ENCODE measurements at places on chromosomes 1 and 21.

DNA sequence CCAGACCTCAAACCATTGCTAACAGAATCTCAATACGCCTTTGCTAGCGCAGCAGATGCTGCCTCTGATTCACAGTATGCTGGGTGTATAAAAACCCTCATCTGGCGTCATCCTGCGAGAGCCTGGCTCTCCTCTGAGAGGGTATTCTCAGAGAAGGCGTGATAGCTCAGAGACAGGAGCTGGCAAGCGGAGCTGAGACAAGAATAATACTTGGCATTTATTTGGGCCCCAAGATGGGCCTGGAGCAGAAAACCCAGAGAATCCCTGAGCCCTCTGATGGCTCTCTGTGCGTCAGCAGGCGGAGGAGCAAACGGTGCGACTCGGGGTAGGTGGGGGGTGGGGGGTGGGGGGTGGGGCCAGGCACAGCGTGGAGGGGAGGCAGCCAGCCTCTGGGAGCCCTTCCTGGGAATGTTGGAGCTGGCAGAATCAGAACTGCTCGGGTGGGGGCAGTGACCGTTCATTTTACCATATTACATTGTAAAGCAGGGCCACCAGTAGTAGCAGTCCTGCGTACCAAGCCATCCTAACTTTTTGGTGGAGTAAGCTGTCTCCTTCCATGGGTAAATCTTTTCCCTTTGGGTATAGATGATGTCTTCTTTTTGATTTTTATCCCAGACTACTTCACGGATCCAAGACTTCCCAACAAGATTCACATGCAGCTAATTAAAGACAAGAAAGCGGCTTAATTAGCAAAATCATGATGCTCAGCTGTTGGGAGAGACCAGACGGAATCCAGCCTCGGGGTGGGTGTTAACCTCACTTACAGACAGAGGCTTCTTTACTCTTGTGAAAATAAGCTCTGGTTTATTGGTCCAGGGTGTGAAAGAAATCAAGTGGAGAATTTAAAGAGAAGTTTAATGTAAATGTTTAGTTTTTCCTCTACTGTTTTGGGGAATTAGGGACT, 7.1 kb downstream of the RIIAD1 start:
- DNase-seq = peak; percentile 51

- DNase-seq = no peak
These were observed 49.5 kb upstream of the MRPS6 start for GRCh38 chr21:34023691-34024373.

DNA sequence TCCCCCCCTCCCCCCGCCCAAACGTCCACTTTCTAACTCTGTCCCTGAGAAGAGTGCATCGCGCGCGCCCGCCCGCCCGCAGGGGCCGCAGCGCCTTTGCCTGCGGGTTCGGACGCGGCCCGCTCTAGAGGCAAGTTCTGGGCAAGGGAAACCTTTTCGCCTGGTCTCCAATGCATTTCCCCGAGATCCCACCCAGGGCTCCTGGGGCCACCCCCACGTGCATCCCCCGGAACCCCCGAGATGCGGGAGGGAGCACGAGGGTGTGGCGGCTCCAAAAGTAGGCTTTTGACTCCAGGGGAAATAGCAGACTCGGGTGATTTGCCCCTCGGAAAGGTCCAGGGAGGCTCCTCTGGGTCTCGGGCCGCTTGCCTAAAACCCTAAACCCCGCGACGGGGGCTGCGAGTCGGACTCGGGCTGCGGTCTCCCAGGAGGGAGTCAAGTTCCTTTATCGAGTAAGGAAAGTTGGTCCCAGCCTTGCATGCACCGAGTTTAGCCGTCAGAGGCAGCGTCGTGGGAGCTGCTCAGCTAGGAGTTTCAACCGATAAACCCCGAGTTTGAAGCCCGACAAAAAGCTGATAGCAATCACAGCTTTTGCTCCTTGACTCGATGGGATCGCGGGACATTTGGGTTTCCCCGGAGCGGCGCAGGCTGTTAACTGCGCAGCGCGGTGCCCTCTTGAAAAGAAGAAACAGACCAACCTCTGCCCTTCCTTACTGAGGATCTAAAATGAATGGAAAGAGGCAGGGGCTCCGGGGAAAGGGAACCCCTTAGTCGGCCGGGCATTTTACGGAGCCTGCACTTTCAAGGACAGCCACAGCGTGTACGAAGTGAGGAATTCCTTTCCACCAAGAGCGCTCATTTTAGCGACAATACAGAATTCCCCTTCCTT, 158.1 kb downstream of the RUNX1 start:
- peak; percentile 68 for DNase-seq

DNA sequence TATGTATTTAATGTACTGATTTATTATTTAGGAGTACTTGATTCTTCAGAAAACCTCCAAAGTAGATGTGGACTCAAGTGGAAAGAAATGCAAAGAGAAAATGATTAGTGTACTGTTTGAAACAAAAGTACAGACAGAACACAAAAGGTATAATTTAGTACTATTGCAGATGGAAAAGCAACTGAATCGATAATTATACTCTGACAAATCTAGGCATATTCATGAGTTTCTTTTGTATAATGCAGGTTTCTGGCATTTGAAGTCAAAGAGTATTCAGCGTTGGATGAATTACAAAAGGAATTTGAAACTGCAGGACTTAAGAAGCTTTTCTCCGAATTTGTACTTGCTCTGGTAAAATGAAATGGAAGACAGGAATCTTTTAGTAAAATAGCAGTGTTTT, 12.5 kb downstream of the RWDD3 start:
- no peak for DNase-seq

- peak; percentile 24 for DNase-seq
These were observed 19.0 kb upstream of the VCAM1 start for GRCh38 chr1:100700586-100700985.

DNA sequence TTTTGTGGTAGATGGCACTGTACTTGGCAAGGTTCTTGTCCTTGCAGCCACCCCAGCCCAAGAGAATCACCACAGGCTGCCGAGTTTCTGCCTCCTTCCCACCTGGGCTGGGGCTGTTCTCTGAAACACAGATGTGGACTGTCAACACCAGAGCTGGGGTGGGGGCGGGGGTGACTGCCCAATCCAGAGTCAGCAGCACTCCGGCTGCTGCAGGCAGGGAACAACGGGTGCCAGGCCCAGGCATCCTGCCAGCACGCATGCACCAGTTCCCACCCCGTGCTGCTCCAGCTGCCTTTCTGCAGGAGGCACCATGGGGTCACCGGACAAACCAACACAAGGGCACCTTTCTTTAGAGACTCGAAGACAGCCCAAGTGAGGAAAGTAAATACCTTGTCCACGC, 14.1 kb downstream of the TMEM53 start:
- no peak for DNase-seq

GRCh38 chr21:30249936-30250335, 32.8 kb downstream of the KRTAP24-1 start:
- no peak for DNase-seq

GRCh38 chr1:78490861-78491450, at the start of gene PTGFR:
PTGFR (plus strand) TSS chr1:78490974; CDS start chr1:78492744, 1,770 bp downstream.
- peak; percentile 30 for DNase-seq

GRCh38 chr1:105865546-105865945, 1190.9 kb upstream of the PRMT6 start:
- DNase-seq = peak; percentile 24

DNA sequence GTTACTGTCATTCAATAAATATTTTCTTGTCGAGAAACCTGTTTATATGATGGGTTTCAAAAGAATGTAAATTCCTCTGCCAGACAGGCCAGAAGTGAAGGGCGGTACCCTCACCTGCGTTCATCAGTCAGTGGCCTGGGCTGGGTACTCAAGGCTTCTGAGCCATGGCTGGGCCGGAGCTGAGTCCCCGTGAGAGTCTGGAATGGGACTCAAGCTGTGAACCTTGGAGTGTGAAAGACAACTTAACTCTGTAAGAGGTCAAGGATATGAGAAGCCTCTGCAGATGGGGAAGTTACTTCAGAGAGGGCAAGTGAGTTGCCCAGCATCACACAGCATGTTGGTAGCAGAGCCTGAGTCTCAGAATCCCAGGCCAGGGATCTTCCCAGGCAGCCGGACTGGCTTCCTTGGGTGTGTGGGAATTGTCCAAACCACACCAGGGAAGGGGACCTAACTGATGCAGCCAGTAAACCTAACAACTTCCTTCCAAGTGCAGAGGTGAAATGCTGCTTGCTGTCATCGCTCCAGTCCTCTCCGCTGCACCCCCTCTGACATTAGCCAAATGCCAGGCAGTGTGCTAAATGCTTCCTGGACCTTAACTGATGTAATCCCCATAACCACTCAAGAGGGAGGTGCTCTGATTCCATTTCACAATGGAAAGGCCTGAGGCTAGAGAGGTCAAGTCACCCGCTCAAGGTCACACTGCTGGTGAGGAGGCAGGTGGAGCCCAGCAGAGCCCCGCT, 4.8 kb downstream of the DISP3 start:
- no peak for DNase-seq

- no peak for DNase-seq
These were observed 511 bp upstream of the INPP5B start for GRCh38 chr1:37947364-37947763.

GRCh38 chr1:186763107-186763506, 65.6 kb upstream of the PLA2G4A start:
- DNase-seq = peak; percentile 78

DNA sequence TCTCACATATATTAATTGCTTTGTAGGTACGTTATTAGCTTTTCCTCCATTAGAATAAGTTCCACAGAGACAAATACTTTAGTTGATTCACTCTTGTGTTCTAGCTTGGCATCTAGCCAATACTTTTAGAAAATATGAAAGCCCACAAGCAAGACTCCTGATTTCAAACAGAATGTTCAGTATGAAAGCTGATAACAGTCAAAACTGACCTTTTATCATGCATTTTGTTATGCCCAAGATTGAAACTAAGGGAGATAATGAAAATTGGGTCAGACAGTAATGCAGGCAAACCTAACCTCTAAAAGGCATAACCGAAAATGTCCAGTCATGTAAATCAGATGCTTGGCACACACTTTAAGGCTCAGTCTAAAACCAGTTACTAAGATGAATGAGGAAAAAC, 61.7 kb downstream of the ERICH3 start:
- no peak for DNase-seq

- DNase-seq = no peak
These were observed 35.5 kb upstream of the IL20 start for GRCh38 chr1:206829875-206830274.

GRCh38 chr1:97660431-97661105, 260.3 kb downstream of the DPYD start:
- no peak for DNase-seq

DNA sequence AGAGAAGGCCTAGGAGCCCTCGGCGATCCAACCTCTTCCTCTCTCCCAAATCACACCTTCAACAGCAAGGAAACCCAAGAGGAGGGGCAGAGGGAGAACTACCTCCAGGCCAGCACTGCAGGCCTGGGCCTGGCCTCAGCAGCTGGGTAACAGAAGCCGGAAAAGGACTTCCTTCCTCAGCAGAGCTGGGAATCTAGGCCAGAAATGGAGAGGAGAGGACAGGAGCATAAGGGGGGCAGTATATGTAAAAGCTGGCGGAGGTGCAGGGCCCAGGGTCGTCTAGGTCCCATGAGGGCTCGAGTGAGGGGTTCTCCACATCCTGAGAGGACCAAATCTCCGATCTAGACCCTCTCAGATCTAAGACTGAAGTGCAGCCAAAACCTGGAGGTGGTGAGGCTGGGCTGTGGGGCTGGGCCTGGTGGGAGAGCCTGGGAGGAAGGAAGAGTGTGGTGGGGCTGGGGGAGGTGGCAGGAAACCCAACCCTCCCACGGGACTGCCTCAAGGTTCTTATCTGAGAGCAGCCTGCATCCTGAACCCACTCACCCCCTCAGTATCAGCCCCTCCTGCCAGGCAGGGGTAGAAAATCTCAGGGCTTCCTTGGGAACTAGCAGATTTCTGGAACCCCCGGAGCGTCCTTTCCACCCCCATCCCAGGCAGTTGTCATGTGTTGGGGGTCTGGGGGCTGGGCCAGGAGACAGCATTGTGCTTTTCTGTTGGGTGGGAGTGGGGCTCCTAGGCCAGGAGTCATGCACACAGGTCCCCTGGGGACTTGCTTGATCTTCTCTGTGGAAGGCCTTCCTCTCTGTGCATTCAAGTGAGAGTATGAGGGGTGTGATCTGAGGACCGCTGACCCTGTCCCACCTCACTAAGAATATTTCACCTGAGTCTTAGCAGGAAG, 33.0 kb downstream of the PIK3C2B start:
- no peak for DNase-seq

GRCh38 chr1:68904477-68904876, 407.6 kb upstream of the DEPDC1 start:
- DNase-seq = peak; percentile 9

DNA sequence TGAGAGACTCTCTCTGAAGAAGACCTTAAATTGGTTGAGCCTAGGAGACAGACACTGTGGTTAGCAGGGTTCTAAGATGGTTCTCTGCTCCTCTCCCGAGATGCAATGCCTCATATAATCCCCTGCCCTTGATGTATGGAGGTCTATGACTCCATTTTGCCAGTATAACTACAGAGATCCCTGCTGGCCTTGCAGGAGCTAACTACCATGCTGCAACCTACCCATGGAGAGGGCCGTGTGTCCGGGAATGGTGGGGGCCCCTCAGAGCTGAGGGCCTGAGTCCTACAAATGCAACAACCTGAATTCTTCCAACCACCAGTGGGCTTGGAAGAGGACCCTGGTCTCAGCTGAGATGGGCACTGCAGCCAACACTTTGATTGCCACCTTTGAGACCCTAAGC, 388.0 kb downstream of the SETD4 start:
- no peak for DNase-seq

GRCh38 chr1:96445302-96445701, 276.3 kb upstream of the PTBP2 start:
- no peak for DNase-seq

DNA sequence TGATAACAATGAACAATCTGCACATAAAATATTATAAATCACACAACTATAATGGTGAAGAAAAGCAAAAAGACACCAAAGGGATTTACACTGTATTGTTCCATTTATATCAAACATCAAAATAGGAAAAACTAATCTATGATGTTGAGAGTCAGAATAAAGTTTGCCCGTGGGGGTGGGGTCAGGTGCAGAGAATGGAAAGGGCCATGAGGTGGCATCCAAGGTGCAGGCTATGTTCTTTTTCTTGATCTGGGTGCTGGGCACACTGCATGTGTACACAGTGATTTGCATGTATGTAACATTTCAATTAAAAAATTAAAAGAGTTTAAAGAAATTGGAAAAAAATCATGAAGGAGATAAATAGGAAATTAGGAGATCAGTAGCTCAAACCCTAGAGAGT, 127.3 kb downstream of the DSCAM start:
- DNase-seq = no peak

DNA sequence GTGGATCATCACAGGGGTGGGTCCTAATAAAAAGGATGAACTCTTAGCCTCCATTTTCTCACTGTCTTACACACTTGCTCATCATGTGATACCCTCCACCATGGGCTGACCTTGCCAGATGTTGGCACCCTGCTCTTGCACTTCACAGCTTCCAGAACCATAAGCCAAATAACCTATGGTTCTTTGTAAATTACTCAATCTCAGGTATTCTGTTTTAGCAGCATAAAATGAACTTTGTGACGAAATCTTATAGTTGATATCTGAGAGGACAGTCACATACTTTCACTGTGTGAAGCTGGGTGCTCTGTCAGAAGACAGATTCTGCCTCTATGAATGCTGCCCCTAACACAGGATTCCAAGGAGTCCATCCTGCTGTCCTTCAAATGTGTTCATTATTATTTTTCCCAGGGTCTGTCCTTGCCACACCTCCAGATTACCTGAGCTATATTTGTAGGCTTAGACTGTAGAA, 13.8 kb downstream of the DUSP10 start:
- no peak for DNase-seq

Data from iris pigment epithelial cell (primary cell).